ENCODE measurements at places on chromosomes 6 and 20. TPM values are rescaled to one million over a fixed set of nuclear protein-coding genes. Genes with fewer than 3 reads are reported as not detected.

ASIP gene
- polyA plus RNA-seq, result not detected

CCR6 gene
- 79.3 TPM for polyA plus RNA-seq

EGFL8 gene
- polyA plus RNA-seq, result not detected

SYCP2 gene
- 0.56 TPM for polyA plus RNA-seq

SRMS gene
- polyA plus RNA-seq, result 0.43 TPM
